Large intestine (tissue), 12 donors: ENCODE measurements at places on chromosomes 6 and 20.

DNA sequence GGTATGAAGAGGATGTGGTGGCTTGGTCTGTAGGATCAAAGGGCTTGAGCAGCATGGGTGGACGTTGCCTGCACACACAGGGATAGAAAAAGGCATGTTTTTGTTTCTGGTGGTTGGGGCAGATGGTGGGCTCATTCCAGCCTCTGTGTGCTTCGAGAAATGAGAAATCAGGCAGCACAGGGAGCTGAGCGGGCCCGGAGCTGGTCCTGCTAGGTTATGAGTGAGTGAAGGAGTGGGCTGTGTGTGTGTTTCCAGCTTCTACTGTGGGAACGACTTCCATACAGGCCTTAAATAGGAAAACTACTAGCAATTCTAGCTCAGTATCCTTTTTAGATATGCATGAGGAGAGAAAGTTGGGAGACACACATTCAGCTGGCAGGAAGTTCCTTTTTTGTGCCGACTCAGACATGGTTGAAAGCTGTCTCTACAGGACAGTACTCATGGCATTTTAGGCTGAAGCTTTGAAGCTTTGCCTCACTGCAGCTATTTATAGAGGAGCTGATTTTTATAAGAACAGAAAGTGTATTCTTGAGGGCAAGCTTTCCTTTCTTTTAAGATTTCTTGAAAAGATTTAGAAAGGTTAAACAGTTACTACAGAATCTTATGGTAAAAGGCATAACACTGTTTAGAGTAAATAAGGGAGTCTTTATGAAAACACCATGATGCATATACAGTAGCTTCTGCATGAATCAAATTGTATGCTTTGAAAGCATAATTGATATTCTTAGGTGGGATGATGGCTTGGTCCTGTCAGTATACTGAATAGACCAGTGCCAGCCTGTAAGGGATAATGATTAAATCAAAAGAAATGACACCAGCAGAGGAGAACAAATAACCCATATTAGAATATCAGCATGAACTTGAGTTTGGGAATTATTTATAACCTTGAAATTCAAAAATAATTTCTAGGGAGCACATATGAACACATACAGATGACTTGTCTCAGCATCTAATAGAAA is 104.0 kb upstream of the MAN1A1 start:
- no peak for DNase-seq

DNA sequence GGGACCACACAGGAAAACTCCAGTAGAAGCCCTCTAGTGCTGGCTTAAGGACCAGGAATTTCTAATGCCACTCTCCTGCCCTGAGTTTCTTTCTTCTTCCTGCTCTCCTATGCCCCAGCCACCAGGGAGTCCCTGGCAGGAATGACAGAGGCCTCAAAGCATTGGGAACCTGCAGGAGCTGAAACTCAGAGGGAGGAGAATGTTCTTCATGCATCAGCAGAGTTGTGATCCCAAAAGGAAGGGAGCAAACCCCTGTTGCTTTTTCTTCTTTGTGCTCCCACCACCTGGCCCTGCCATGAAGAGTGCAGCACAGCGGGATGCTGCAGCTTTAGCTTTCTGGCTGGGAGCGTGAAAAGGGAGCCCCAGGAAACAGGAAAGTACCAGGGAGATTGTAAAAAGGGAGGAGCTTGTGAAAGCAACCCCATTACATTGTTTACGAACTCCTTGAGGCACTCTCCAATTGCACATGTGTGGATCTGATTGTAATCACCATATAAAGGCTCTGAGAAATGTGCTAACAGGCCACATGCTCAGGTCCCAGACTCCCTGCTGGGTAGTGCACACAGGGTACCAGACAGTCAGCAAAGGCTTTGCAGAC is 34.7 kb upstream of the FKBP1A start:
- DNase-seq: peak; percentile 36

DNA sequence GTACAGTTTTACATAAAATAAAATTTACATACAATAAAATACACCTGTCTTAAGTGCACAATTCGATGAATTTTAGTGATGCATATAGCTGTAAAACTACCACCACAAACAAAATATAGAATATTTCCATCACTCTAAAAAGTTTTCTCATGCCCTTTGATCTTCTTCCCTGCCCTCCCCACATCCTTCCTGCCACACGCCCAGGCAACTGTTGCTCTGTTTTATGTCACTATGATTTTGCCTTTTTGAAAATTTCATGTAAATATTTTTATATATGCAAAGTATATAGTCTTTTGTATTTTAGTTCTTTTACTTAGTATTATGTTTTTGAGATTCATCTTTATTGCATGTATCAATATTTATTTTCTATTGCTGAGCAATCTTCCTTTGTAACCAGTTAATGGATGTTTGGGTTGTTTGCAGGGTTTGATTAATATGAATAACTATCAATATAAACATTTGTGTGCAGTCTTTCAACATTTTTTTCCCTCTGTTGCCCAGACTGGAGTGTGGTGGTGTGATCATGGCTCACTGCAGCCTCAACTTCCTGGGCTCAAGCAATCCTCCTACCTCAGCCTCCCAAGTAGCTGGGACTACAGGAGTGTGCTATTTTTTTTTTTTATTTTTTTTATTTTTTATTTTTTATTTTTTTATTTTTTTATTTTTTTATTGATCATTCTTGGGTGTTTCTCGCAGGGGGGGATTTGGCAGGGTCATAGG is 23.8 kb upstream of the SAMHD1 start:
- DNase-seq: no peak

DNA sequence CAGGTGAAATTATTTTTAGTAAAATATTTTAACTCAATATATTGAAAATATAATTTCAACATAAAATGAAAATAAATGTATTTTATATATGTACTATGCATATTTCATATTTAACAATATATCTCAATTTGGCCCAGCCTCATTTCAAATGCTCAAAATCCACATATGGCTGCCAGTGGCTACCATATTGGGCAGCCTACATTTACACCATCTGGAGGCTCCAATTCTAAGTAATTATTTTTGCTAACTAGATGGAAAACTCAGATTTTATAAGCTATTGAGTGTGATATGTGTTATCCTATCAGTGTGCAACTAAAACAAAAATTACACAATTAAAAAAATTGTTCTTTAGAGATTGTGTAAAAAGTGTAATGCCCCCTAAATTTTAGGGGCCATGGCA is 96.9 kb downstream of the SOX4 start:
- no peak for DNase-seq

DNA sequence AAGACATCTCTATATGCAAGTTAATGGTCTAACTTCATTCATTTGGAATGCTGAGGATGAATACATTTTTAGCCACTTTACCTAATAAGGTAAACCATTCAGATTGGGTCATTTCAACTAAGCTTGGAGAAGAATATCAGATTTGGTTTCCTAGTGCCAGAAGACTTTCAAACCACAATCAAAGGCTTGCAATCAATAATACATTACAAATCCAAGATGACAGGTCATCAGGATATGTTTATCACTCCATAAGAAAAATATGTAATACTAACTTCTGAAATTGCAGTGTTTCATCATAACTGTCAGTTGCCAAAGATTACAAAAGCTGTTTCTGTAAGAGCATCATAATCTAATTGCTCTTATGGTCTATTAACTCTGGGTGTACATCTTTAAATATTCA is 654.0 kb downstream of the COL12A1 start:
- no peak for DNase-seq

GRCh38 chr6:152348116-152348515 is 289.0 kb downstream of the SYNE1 start:
- no peak for DNase-seq
